ENCODE measurements at places on chromosomes 13 and 19. TPM values are rescaled to one million over a fixed set of nuclear protein-coding genes. Genes with fewer than 3 reads are reported as not detected.

The MYCBP2 gene
- 28.7 TPM for polyA plus RNA-seq

The ZNF442 gene
- 0.77 TPM for polyA plus RNA-seq

The IER2 gene
- polyA plus RNA-seq: 120 TPM

The KLF12 gene
- polyA plus RNA-seq: 0.80 TPM

The HSPH1 gene
- polyA plus RNA-seq: 39.2 TPM

The BCKDHA gene
- polyA plus RNA-seq: 44.3 TPM

The ZNF534 gene
- 0.16 TPM for polyA plus RNA-seq

The ATCAY gene
- polyA plus RNA-seq: 1.6 TPM

The DPF1 gene
- 0.97 TPM for polyA plus RNA-seq

The SYNE4 gene
- 3.0 TPM for polyA plus RNA-seq

The ZNF554 gene
- 3.3 TPM for polyA plus RNA-seq

The OR10H5 gene
- polyA plus RNA-seq: not detected

The ZIM2 gene
- 6.2 TPM for polyA plus RNA-seq

The KLK5 gene
- not detected for polyA plus RNA-seq

The DOHH gene
- polyA plus RNA-seq: 13.5 TPM

The ADGRE2 gene
- polyA plus RNA-seq: 6.4 TPM

The DACH1 gene
- polyA plus RNA-seq: 6.2 TPM

All from adrenal gland (tissue), 19 donors.